ENCODE measurements at places on chromosomes 2 and 18.
A peak's percentile ranks its signal among the peaks of the same experiment; 100 is the strongest.

- no peak for DNase-seq
These were observed 151.8 kb downstream of the MBP start for GRCh38 chr18:76980663-76981395.

DNA sequence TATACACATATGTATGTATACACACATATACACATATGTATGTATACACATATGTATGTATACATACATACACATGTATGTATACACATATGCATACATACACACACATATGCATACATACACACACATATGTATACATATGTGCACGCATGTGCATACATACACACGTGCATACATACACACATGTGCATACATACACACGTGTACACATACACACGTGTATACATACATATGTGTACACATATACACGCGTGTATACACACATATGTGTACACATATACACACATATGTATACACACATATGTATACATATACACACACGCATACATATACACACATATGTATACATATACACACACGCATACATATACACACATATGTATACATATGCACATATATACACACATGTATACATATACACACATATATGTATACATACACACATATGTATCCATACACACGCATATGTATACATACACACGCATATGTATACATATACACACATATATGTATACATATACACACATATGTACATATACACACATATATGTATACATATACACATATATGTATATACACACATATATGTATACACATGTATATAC is 21.5 kb downstream of the NABP1 start:
- no peak for DNase-seq

GRCh38 chr2:237694415-237695194 is 67.2 kb downstream of the LRRFIP1 start:
- no peak for DNase-seq

- DNase-seq = peak; percentile 49
These were observed 1.6 kb upstream of the DNER start for GRCh38 chr2:229715895-229716507.

- DNase-seq = no peak
These were observed 20.8 kb downstream of the PTPN18 start for GRCh38 chr2:130376433-130377293.

GRCh38 chr2:190781604-190782198 is 98.9 kb upstream of the GLS start:
- peak; percentile 53 for DNase-seq

Measured in LHCN-M2 (cell line).